Stimulated activated CD4-positive, alpha-beta T cell treated with anti-CD3 and anti-CD28 coated beads, Interleukin-1b, Interleukin-23, amount 100 ng/mL, for 4 hours (primary cell): ENCODE measurements at places on chromosomes 13 and 19.

GRCh38 chr13:42883771-42884467 lies 102.5 kb downstream of the FAM216B start:
- DNase-seq, result no peak

DNA sequence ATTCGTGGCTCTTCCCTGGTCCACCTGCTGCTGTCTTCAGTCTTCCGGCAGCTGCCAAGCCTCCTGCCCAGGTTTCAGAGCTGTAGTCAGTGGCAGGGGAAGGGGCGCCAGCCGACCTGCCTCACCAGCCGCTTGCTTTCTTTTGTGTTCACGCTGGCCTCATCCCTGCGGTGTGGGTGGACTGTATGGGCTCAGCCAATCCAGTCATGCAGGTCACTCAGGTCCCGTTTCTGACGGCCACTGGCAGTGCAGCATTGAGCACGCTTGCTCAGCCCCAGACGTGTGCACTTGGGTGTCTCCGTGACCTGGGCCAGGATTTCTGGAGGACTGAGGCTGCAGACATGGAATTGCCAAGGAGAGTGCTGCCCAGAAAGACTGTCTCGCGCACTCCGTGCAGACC lies 26.0 kb downstream of the AP1M1 start:
- no peak for DNase-seq

DNA sequence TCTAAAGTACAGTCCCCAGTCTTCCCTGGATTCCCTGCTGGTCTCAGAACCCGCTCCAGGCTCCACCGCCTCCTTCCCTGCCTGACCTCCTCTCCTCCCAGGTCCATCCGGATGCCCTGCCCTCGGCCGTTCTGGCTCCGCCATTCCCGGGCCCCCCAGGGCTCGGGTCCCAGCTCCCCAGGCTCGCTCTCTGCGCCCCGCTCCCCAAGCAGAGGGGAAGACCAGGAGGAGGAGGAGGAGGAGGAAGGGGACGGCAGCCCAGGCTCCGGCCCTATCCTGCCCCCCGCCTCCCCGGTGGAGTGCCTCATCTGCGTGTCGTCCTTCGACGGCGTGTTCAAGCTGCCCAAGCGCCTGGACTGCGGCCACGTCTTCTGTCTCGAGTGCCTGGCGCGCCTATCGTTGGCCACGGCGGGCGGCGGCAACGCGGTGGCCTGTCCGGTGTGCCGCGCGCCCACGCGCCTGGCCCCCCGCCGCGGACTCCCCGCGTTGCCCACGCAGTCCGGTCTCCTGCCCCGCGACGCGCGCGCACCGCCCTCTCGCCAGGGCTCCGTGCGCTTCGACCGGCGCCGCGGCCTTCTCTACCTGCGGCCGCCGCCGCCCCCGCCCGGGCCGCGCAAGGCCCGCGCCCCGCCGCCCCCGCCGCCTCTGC lies 647 bp downstream of the RNF225 start:
- peak; percentile 46 for DNase-seq

DNA sequence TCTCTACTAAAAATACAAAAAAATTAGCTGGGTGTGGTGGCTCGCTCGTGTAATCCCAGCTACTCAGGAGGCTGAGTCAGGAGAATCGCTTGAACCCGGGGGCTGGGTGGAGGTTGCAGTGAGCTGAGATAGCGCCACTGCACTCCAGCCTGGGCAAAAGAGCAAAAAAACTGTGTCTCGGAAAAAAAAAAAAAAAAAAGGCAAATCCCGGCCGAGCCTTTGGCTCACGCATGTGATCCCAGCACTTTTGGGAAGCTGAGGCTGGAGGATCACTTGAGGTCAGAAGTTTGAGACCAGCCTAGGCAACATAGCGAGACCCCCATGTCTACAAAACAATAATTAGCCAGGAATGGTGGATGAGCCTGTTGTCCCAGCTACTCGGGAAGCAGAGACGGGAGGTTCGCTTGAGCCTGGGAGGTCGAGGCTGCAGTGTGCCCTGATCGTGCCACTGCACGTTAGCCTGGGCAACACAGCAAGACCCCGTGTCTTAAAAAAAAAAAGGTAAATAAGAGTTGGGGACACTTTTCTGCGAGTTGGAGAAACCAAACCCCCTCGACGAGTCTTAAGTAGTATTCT lies 574 bp upstream of the GPX4 start:
- no peak for DNase-seq

DNA sequence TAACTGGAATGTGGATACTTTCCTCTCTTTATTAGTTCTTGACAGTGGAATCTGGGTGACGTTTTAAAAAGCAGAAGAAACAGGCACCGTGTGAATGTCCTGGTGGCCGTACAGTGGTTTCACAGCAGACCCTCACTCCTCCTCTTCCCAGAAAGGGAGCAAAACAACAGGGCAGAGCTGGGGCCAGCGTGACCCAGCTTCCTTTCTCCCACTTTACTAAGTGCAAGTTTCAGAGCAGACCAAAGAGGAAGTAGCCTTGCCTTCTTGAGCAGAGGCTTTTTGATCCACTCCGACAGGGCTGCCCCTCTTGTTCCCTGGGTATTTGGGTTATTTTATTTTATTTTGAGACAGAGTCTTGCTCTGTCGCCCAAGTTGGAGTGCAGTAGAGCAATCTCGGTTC lies 19.6 kb upstream of the C19orf33 start:
- DNase-seq, result no peak

GRCh38 chr13:94464771-94465170 lies 14.7 kb downstream of the DCT start:
- peak; percentile 15 for DNase-seq

GRCh38 chr13:109897988-109898624 lies 111.7 kb upstream of the IRS2 start:
- no peak for DNase-seq

- no peak for DNase-seq
Measured at GRCh38 chr13:89852570-89852969, 1494.9 kb upstream of the MIR17HG start.

DNA sequence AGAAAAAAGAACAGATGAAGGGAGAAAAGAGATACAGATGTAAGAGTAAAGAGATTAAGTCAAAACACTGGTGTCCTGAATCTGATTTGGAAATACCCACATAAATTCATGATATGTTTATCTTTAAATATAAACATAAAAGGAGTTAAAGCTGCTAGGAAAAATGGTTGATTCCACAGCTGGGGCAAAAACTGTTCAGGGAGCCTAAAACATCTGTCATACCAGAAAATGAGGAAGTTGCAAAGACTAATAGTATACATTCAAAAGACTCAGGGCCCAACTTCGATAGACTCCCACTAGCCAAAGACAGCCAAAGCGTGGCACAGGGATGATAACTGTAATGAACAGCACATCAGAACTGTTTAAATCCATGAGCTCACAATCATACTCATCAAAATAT lies 62.0 kb downstream of the ABCC4 start:
- no peak for DNase-seq

- no peak for DNase-seq
Measured at GRCh38 chr13:42671502-42671901, 97.5 kb downstream of the TNFSF11 start.

DNA sequence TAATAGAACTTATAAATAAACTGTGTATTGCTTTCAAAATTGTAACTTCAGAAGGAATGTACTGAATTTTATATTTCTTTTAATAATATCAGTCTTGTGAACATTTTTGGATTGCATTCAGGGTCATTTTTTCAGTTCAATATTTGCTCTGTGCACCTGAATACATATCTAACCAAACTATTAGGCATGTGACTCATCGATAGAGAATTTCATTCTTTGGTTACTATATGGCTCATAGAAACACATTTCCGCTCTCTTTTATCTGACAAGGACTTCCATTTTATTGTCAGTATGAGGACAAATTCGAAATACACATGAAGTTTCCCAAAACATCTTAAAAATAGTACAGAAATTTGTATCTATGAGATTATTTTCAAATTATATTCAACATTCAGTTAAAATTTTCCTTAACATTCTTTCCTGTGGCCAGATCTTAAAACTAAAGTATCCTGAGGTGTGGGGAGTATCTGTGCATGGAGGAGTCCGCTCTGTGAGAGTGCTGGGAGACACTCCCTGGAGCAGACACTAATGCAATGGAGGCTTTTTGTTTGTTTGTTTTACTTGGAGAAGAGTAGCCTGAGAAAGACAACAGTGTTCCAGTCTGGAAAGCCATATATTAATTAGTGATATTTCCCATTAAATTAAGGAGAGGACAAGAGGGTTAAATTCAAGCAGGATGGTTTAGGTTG lies 483.6 kb downstream of the PCDH20 start:
- DNase-seq, result no peak

DNA sequence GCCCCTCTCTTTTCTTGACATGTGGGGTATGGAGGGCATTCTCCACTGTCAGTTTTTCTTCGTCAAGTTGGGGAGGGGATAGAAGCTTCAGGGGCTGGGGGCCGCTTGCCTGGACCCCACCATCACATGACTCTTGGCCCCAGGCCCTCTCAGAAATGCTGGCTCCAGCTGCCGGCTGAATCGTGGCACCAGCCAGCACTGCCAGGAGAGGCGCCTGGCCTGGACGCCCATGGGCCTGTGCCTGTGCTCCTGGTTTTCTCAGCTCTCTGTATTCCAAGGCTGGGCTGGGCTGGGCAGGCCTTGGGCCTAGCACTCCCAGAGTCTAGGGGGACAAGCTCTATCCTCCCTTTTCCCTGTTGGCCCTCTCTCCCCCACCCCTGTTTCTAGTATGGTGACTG lies 38.6 kb downstream of the LYL1 start:
- no peak for DNase-seq

DNA sequence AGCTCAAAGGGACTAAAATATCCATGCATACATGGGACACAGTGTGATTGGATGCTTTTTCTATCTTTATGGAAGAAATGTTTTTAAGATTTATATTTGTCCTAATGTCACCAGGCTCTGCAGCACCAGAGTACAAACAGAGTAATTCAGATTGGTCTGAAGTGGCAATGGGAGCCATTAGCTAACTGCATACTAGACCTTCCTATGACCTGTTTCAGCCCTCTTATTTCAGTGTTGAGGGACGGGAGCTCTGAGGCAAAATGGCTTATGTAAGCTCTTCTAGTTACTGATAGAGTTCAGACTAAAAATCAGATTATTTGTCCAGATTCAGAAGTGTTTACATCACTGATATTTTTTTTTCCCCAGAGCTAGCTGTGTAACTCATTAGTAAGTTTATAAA lies 4.9 kb downstream of the SLAIN1 start:
- no peak for DNase-seq

DNA sequence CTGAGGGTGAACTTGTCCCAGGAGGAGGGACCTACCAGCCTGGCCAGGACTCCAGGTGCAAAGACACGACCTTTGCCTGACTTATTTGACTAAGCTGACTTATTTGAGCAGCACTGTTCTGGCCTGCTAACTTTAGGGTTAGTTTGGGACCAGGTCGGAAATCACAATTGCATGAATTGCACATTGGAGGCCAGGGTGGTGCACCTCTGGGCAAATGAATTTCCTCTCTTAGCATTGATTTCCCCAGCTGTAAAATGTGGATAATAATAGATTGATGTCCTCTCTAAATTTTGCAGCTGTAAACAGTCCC lies 1.4 kb upstream of the BST2 start:
- DNase-seq, result no peak

GRCh38 chr19:37990362-37990761 lies 83.4 kb downstream of the SIPA1L3 start:
- DNase-seq, result no peak

DNA sequence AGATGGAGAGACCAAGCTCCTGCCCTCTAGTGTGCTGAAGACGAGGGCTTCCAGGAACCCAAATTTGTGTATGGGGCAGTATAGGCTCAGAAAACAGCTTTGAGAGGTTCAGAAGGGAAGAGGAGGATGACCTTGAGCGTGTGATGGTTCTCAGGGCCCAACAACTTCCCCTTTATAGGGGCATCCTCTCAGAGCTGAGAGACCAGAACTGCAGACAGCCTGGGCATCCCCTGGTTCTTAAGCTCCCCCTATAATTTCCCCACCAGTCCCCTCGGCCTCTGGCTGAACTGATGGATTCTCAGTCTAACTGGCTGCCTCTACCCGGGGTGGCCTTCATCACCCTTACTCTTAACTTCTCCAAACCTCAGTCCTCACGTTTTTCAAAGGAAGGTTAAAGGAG lies 167.5 kb downstream of the URI1 start:
- no peak for DNase-seq
